AG08396 (cell line): ENCODE measurements at places on chromosomes 12 and 14.

- DNase-seq: no peak
Measured at GRCh38 chr12:44626883-44627282, 249.2 kb downstream of the NELL2 start.

GRCh38 chr12:100359248-100359647 is 2.4 kb downstream of the SLC17A8 start:
- no peak for DNase-seq

- peak; percentile 40 for DNase-seq
Measured at GRCh38 chr14:36519431-36520321, at the start of gene NKX2-1. NKX2-1 (minus strand) TSS chr14:36520232; CDS start chr14:36520129, 103 bp downstream.

DNA sequence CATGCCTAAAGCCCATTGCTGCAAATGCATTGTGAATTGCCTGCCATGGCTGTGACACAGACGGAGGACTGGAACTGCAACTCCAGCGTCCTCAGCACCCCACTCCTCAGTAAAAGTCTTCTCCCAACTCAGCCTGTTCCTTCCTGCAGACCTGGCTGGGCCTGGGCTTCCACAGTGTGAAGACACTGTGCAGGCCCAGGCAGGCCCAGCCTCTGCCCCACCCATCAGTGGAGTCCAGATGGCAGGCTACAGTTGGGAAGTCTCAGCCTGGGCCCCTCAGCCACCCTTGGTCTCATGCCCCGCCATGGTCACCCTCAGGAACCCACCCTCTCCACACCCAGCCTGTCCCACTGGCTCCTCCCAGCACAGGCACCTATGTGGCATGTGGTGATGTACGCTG is 22.0 kb downstream of the VSX2 start:
- no peak for DNase-seq

DNA sequence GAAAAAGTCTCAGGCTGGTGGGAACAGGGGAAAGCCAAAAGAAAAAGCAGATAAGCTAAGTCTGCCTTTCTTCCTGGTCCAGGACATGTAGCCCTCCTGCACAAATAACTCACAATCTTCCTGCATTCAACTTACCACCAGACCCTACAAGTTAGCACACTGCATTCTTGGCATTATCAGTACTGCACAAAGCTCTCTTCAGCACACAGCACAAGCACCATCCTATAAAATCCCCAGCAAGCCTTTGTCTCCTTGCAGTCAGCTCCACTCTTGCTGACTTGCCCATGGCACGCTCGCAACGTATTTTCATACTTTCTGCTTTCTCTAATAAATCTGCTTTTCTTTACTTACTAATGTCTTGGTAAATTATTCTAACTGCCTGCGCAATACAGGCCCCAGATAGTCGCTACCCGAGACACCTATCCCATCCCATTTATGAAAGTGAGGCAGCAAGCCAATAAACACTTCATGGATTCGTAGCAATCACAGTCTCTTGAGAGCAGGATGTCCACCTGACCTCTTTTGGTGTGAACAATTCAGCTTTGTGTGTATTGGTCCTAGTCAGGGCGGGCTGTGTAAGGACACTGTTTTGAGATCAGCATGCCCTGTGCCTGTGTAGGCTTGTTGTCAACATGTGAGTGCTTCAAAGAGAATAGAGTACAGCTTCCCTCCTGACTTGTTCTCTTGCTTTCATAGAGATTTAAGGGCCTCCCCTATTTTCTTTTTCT is 49.0 kb downstream of the TMEM117 start:
- no peak for DNase-seq
